ENCODE measurements at places on chromosomes 6 and 20.

DNA sequence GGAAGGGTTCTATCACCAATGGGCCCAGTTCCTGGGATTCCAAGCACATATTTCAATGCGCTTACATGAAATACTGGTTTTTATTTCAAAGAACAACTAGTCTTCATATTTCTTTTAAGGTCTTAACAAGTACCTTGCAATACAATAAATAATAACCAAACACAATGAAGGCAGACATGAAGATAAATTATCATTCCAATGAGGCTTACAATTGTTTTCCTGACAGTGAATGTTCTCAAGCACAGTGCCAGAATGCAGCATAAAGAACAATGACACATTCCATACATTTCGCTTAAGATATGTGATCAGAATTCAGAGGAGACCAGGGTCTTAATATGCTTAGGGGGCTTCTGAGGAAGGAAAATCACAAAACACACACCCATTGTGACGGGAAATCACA, 26.3 kb downstream of the RAMACL start:
- DNase-seq: no peak

- no peak for DNase-seq
Measured at GRCh38 chr6:68575765-68576439, 59.2 kb upstream of the ADGRB3 start.

GRCh38 chr20:45826381-45827019, 612 bp downstream of the TNNC2 start:
- DNase-seq: no peak

DNA sequence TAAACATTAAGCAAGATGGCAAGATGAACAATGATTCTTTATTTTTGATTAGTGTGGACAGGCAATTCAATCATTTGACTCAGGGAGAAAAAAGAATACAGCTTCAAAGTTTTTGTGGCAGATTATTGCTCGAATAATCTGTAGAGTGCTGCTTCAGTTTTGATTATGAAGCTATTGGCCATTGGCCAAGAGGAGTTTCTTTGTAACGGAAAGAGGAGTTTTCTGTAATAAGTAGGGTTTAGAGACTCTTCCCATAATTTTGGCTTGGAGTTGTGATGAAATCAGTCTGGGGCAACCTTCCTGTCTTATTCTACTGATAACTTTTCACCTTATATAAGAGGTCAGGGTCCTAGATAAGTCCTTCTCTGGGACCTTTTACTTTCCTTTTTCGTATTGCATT, 256.7 kb upstream of the RAB32 start:
- DNase-seq: no peak

DNA sequence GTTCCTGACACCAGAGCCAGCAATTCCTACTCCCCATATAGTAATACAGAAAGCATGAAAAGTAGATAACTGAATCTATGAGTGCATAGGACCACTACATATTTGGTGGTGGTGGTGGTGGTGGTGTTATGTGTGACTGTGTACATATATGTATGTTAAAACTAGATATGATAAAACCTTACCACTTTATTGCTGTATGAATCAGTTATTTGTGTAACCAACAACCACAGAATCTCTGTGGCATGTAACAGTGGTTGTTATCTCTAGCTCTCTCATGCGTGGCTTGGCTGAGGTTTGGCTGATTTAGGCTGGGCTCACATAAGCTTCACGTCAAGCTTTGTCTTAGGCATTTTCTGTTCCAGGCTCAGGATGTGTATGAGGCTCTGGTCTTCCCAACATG, 55.7 kb downstream of the PLCB1 start:
- DNase-seq: no peak

GRCh38 chr20:64107736-64108457, 532 bp upstream of the NPBWR2 start:
- no peak for DNase-seq

DNA sequence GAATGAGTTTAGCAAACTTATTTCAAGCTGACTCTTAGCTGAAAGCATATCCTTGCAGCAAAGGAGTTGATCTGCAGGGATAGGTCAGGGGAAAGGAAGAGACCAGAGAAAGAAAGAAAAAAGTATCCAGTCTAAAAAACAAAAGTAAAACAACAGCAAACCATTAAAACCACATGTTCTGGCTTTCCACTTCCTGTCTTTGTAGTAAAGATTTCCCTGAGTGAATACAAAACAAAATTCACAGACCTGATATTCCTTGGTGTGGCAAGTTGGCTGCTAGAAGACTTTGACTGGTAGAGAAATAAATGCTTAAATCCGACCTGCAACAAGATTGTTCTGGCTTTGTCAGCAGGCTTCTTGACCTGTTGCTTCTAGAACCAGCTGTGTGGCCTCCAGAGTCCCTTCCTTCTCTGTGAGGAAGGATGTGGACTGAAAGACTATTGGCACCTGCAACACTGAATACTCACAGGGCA, 23.4 kb upstream of the MCM3 start:
- DNase-seq: no peak

- no peak for DNase-seq
Measured at GRCh38 chr6:14025160-14025559, 92.4 kb upstream of the CD83 start.

DNA sequence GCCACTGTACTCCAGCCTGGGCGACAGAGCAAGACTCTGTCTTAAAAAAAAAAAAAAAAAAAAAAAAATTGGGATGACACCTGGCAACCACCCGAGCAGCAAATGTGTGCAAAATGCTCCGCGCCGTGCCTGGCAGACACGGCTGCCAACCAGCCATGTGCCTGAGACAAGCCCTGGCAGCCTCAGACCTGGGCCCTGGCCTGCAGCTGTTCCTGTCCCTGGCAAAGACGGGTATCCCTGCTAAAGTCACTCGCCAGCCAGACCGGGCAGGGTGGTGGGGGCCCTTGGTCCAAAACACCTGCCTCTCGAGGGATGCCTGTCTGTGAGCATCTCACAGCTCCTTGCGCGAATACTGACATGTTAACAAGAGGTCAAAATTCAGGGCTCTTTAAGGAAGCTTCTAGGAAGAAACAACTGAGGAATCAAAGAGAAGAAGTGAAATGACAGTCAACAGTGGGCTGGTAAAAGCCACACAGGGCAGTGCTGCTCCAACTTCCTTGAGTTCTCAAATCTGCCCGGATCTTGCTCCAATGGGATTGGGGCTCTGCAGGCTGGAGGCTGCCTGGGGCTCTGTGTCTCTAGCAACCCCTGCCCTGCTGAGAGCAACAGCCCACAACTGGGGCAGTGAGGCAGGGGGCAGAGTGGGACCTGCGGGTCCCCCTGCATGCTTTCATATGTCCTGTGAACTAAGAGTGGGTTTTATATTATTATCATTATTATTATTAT, 53.4 kb downstream of the SYTL3 start:
- no peak for DNase-seq

- no peak for DNase-seq
Measured at GRCh38 chr20:53307964-53308597, 285.6 kb downstream of the ZNF217 start.

- DNase-seq: no peak
Measured at GRCh38 chr20:11193241-11193640, 519.4 kb upstream of the JAG1 start.

- DNase-seq: peak; percentile 19
Measured at GRCh38 chr20:23446505-23446904, 6.2 kb downstream of the CST11 start.

DNA sequence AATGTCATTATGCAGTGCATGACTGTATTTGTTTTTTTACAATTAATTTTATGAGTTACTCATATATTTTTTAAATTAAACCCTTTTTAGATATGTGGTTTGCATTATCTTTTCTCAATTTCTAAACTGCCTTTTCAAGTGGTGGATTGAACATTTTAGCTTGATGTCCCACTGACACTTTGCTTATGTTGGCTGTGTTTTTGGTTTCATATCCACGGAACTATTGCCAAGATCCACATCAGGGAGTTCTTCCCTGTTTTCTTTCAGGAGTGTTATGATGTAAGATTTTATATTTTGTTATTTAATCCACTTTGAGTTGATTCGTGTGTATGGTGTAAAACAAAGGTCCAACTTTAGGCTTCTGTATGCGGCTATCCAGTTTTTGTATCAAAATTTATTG, 1144.9 kb upstream of the EYS start:
- DNase-seq: no peak

- peak; percentile 20 for DNase-seq
Measured at GRCh38 chr20:1005452-1006027, 3.4 kb upstream of the RSPO4 start.

DNA sequence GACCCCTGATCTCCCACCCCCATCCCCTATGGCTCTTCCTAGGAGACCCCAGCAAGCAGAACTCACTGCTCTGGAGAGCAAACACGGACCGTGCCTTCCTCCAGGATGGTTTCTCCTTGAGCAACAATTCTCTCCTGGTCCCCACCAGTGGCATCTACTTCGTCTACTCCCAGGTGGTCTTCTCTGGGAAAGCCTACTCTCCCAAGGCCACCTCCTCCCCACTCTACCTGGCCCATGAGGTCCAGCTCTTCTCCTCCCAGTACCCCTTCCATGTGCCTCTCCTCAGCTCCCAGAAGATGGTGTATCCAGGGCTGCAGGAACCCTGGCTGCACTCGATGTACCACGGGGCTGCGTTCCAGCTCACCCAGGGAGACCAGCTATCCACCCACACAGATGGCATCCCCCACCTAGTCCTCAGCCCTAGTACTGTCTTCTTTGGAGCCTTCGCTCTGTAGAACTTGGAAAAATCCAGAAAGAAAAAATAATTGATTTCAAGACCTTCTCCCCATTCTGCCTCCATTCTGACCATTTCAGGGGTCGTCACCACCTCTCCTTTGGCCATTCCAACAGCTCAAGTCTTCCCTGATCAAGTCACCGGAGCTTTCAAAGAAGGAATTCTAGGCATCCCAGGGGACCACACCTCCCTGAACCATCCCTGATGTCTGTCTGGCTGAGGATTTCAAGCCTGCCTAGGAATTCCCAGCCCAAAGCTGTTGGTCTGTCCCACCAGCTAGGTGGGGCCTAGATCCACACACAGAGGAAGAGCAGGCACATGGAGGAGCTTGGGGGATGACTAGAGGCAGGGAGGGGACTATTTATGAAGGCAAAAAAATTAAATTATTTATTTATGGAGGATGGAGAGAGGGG, 1.4 kb downstream of the LTA start:
- no peak for DNase-seq

DNA sequence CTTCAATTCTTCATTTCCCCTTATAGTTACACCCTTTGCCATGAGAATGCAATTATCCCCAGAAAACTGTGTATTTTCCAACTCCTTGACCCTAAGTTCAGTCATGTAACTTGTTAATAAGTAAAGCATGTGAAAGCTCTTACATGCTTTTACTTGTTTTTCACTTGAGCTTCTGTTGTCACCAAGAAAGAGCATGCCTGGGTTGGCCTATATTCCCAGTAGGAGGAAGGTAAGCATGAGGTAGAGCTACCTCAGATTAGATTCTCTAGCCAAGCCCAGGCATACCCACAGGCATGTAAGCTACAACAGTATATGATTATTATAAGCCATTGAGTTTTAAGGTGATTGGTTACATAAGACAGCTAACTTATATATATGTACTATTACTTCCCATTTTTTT, 101.7 kb upstream of the SMLR1 start:
- no peak for DNase-seq

DNA sequence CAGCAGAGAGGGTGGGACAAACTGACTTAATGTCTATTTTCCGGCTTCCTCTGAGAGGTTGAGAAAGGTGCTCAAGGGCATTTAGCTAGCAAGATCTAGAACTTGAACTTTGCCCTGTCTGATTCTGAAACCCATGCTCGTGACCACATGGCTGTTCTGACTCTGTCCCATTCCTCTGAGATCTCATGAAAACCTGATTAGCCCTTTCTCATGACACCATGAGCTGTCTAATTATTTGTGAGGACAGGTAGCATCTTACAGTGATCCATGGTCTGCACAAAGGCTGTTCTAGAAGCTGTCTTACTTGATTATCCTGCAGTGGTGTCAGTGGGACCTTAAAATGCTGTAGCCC, 89.6 kb upstream of the TOX2 start:
- DNase-seq: no peak

GRCh38 chr6:121896771-121897170, 461.3 kb downstream of the GJA1 start:
- no peak for DNase-seq

GRCh38 chr20:64093013-64093503, 8.9 kb upstream of the LKAAEAR1 start:
- DNase-seq: no peak

DNA sequence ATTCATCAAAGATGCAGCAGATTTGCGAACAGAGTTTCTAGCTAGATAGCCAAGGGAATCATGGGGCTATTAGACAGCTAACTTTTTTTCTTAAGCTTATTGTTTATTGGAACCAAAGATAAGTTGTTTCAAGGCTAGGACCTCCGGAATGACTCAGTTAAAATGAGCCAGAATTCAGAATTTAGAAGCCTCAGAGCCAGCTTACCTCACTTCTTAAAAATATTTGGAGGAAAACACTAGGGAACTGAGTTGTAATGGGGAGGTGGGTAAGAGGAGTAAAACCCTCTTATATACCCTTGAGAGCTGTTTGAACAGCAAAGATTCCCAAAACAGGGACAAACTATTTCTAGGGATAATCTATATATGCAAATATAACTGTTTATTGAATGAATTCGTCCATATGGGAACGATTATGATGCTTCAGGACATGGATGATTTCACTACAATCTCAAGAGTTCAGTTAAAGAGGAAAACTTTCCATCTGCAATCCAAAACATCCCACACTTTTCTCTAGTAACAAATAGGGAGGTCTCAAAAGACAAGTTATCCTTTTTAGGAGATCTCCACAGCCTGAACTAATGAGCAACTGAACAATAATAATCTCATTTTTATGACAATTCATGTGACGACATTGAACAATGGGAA, 12.6 kb upstream of the CARMIL1 start:
- DNase-seq: no peak

DNA sequence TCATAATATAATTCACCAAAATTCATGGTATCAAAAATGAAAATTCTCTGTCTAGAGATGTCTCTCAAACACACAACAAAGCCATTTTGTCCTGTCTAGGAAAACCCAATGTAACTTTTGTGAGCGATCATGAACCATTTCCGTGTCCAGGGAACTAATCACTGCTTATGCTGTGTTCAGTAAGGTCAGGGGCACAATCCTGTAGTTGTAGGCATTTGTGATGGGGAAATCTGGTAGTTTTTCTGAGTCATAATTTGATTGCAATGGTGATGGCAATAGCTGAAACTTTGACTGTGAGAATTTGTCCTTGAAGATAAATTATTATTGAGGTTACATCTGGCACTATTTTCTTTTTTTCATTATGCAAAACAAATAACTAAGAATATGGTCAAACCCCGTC, 21.0 kb upstream of the GCLC start:
- no peak for DNase-seq

DNA sequence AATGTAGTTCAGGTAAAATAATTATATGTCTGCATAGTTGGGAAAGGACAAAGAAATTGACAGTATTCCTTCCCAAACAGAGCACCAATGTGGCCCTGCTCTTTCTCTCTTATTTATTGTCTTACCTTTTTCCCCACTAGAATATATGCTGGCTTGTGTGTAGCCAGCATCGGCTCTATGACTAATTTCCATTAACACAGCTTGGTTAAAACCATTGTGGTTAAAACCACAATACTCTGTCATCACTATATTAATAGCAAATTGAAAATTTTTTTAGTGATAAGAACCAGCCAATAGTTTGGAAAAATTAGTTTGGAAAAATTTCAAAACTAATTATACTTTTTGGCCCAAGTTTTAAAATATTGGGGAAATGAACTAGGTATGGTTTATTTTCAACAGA, 535.1 kb downstream of the UTRN start:
- DNase-seq: no peak

GRCh38 chr6:31620586-31621319, at the start of gene PRRC2A:
TSS of gene PRRC2A (plus strand) at chr6:31620715. CDS start at chr6:31622790, 2,075 bp downstream.
- DNase-seq: peak; percentile 96

Data from stimulated activated CD4-positive, alpha-beta T cell treated with anti-CD3 and anti-CD28 coated beads, Interleukin-12 subunit alpha, Interleukin-12 subunit beta, amount 100 ng/mL, for 24 hours (primary cell).